GM13976 (cell line): ENCODE measurements at places on chromosomes 3 and 15.
A peak's percentile ranks its signal among the peaks of the same experiment; 100 is the strongest.

DNA sequence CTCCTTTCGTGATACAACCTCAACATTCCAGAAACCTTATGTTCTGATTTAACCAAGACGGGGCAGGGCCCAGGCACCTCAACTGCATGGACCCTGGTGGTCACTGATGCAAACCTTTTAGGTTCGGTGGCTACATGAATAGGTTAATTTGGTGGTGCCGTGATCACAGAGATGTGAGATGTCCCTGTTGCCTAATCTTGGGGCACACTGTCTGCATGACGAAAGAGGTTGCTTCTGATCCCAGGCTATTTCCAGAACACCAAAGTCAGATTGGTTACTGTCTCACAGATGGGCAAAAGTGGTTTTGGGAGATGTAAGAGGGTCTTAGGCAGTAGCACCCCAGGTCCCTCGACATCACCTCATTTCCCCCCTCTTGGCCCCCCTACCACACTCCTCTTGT, 4.0 kb upstream of the CCR1 start:
- DNase-seq, result no peak

DNA sequence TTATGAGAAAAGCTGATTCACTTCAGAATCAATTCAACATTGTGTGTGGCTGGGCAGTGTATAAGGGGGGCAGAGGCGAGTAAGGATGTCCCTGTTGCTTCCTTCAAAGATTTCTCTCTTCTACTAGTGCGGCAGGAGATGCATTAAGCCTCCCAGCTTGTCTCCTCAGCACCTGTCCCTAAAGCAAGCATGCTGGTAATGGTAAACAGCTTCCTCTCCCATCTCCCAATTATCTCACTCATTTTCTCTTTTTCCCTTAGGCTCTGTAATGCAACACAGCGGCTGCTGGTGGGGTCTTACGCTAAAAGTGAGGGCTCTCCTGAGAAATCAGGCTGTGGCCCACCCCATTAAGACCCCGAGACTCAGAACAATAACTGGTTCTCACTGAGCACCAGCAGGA, 306.4 kb upstream of the ROPN1 start:
- no peak for DNase-seq

DNA sequence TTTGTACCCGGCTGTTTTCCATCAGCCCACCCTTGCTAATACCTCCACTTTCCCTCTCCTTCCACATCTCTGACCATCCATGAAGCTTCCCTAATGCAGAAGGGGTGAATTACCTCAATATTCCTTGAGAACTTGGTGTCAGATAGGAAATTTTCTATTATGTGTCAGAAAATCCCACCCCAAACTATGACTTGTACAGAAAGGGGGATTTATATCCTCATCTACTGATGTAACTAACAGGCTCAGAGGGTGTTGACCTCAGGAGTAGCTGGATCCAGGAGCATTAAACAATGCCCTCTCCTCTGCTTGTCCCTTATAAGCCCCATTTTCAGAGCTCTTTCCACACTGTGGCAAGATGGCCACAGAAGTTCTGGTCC, 242.8 kb upstream of the TLE3 start:
- no peak for DNase-seq

- DNase-seq, result peak; percentile 22
These were observed 308.4 kb downstream of the PDCD6IP start for GRCh38 chr3:34106879-34107278.

- no peak for DNase-seq
These were observed 236.1 kb downstream of the STAG1 start for GRCh38 chr3:136516095-136516494.

DNA sequence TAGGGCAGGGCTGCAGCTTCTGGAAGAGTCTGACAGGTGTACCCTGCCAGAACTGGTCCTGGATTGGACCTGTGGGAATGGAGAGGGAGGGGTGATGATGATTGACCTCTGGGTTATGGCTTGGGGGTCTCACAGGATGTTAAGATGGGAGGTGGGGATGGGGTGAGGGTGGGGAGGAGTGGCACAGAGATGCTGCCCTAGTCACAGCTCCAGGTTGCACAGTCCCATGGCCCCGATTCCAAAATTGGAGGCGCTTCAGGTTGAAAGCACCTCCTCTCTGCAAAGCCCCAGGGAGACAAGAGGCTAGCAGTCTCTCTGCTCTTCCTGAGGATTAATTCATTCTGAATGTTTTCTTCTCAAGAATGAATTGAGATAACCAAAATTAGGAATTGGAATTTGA, 101.4 kb downstream of the FAM43A start:
- DNase-seq, result no peak

DNA sequence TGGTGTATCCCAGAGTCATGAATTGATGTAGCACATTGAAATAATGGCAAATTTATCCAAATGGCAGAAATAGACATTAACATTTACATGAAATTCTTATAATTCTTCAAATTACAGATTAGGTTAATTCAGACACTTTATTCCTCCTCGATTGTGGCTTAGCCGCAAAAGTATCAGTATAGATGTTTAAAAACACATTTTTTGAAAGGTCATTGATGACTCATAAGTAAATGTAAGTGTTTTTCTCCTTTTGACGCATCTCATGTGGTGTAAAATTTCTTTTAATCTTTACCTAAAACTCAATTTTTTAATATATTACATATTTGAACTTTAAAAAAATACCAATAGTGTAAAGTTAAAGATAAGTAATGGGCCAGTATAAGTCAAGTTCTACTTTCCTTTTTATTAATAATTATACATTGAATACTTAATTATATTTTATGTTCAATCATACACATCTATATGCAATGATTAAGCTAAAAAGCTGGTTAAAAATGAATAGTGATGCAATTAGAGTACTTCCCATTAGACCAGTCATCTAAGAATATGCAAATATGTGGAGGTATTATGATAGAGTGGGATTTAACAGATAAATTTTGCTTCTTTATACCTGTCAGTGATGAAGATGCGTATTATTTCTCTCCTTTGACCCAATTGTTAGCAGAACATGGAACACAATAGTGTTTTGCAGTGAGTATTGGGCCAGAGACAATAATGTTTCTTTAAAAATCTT, 678.1 kb upstream of the DPPA4 start:
- no peak for DNase-seq

GRCh38 chr3:49165771-49166751, at the start of gene CCDC71:
CCDC71 (minus strand) TSS chr3:49166331; CDS start chr3:49164208, 2,123 bp downstream.
- peak; percentile 96 for DNase-seq

DNA sequence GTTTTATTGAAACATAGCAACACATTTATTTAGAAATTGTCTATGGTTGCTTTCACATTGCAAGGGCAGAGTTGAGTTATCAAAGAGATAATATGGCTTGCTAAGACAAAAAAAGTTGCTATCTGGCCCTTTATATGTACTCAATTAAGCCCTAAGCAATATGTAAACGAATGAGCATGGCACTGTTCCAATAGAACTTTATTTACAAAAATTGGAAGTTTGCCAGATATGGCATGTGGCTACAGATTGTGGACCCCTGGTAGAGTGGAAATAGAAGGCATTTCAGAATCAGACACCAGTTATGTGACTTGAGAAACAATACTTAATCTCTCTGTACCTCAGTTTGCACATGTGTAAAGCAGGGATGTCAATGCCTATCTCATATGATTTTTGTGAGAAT, 515.6 kb upstream of the SGO1 start:
- no peak for DNase-seq

- no peak for DNase-seq
These were observed 68.6 kb downstream of the ST6GAL1 start for GRCh38 chr3:186998937-186999368.

DNA sequence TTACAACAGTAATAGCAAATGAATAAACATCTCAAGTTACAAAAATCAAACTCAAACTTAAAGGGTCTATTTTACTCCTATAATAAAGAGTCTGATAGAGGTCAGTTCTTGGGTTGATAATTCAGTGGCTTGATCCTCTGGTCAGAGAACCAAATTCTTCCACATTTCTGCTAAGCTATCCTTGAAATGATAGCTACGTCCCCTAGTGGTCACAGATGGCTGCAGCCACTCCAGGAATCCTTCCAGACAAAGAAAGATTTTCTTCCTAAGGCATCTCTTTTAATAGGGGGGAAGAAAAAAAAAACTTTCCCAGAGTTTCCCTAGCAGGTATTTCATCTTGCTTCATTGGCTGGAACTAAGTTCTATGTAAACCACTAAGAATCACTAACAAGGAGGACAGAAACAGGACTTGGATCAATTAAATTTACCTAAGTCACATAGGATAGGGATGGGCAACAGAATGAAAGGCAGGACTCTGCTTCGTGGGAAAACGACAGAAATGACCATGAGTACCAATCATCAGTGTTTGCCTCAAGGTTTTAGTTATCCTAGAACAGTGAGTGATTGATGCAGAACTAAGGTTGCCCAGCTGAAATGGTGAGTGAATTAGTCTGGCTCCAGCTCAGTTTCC, 160.7 kb downstream of the STAC start:
- no peak for DNase-seq

- no peak for DNase-seq
These were observed 72.8 kb upstream of the ITGA11 start for GRCh38 chr15:68504681-68505170.

- no peak for DNase-seq
These were observed 462.8 kb upstream of the DPH6 start for GRCh38 chr15:36008719-36009118.

DNA sequence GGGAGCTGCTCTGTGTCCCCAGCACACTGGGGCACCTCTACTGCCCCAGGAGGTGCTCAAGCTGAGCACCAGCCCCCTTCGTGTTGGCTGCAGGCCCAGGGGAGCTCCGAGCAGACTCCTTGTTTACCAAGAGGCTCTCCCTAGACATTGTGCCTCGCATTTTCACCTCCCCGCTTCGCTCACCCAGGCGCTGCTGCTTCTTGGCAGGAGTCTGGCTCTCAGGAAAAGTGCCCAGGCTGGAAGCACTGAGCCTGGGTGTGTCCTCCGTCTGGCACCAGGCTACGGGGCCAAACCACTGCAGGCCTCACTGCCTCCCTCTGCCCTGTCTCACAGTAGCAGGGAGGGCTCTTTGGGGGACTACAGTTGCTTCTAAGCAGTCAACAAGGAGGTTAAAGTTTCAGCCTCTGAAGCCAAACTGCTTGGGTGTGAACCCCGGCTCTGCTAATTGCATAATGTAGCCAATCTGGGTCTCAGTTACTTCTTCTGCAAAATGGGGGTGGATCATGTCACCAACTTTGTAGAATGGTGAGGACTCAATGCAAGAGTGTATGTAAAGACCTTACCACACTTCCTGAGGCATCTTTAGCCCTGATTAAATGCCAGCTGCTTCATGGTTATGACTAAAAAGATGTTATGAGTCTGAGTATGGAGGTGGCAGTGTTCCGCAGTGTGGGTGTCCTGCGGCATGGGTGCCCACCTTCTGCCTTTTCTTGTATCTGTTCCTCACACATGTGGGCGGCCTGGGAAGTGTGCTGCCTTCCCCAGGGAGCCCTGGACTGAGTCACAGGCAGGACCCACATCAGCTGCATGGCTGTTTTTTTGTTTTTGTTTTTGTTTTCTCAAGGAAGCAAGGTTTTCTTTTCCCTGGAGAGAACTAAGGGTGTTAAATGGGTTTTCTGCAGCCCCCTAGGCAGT, 88.9 kb downstream of the CLSTN2 start:
- DNase-seq, result no peak

- DNase-seq, result no peak
These were observed 15.9 kb upstream of the LCMT2 start for GRCh38 chr15:43346305-43346704.

GRCh38 chr15:36877294-36877693, 223.1 kb downstream of the MEIS2 start:
- DNase-seq, result no peak

- peak; percentile 85 for DNase-seq
These were observed 33.9 kb downstream of the MYO5C start for GRCh38 chr15:52261498-52262242.

- peak; percentile 42 for DNase-seq
These were observed 32.3 kb upstream of the CCR2 start for GRCh38 chr3:46321461-46322104.

GRCh38 chr3:127844326-127844942, 22.1 kb upstream of the MGLL start:
- no peak for DNase-seq

GRCh38 chr3:81554388-81554787, 207.1 kb downstream of the GBE1 start:
- DNase-seq, result peak; percentile 1

GRCh38 chr15:68374168-68374745, 57.7 kb downstream of the ITGA11 start:
- no peak for DNase-seq

- no peak for DNase-seq
These were observed 96.8 kb downstream of the CHDH start for GRCh38 chr3:53749448-53749847.

DNA sequence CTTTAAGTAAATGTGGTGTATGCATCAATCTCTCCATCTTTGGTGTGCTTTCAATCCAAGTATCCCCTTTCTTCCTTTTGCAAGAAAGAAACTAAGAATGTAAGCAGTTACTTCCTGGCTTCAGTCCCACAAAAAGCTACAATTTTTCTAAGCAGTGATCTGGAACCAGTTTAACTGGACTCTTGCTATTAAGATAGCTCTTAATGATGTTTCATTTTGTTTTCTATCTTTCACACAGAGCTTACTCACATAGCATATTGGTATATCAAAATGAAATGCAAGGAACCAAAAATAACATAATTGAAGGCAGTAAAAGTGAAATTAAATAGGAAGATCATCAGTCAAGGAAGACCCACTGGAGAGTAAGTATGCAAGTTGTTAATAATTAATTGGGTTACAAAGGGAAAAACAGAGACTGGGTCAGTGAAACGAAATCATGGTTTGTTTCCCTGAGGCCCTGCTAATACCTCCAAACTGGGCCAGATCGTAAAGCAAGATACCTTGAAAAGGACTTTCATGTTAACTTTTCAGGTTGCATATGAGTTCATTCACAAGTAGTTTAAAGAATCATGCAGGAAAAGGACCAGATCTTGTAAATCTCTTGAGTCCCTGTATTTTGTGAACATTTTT, 41.9 kb downstream of the GPR160 start:
- DNase-seq, result no peak

DNA sequence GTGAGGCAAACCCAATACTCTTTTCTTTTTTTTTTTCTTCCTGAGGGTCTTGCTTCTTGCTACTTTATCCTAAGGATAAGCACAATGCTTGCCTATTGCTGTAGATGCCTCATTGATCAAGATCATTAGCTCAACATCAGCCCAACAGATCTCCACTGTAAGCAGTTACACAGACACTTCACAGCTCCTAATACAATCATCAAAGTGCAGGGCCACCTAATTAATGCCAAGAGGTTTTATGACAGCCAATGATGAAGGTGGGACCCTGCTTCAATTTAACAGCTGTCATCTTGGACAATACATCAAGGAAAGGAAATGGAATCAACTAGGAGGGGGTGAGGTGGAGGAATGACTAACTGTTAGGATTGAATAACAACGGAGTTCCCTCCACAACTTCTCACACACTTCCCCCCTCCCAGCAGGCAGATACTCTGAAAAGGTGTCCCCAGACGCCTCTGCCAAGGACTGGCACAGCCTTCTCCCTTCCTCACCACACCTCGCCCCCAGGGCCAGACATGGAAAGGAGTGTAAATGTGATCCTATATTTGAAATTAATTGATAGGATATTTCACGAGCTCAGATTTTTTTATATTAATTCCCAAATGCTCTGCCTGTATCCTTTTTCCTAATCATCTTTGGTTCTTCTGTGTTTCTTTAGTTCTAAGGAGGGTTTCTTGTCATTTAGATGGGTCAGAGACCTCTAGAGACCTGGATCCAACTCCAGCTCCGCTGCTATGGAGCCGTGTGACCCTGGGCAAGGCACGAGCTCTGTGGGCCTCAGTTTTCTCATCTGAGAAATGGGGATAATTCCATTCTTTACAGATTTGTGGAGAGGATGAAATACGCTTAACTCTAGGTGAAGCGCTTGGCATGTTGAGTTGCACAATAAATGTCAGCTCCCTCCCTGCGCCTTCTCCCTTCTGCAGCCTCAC, 1.2 kb downstream of the DCLK3 start:
- no peak for DNase-seq

GRCh38 chr3:42681361-42682038, 3.8 kb upstream of the KLHL40 start:
- DNase-seq, result no peak

GRCh38 chr3:11510001-11510340, 133.7 kb downstream of the VGLL4 start:
- DNase-seq, result no peak
